ENCODE measurements at places on chromosomes 11 and 22.

DNA sequence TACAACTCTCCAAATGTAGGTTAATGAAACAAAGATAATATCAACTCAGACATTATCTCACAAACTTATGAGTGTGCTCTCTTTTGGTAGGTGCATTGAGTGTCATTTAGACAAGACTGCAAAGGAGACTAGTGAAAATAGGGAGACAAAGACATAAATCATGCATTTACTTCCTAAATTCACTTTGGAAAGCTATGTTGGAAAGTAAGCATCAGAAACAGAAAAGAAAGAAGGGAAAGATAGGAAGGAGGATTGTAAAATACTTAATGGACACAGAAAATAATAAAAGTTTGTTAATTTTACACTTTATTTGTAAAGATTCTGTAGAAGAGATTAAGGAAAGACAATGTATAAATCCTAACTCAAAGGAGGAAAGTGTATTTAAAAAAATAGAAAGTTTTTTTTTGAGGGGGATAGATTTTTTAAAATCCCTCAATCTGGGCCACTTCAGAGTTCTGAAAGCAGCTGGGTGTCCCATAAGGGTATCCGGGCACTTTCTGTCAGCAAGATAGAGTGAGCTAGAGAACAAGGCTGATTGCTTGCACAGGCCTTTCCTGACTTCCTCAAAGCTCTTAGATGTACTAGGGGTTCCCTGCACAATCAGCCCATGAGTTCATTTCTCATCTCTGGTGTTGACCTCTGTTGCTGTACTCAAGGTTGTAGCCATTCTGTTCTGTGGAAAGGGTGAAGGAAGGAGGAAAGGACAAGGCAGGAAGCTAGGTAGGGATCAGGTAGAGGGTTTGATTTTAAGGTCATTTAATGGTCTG lies 22.4 kb upstream of the RDX start:
- DNase-seq, result no peak

DNA sequence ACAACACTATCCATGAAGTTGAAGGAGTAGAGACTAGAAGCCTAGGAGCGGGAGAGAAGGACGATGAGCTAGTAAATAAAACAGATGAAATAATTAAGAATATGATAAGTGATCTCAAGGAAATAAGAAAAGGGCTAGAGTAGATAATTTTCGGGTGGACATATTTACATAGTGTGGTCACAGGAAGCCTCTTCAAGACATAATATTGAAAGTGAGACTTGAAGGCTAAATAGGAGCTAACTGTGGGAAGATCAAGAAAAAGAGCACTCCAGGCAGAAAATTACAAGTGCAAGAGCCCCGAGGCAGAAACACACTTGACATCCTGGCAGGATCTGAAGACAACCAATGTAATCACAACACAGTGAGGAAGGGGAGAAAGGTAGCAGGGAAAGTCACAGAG lies 11.9 kb upstream of the PPFIBP2 start:
- no peak for DNase-seq

DNA sequence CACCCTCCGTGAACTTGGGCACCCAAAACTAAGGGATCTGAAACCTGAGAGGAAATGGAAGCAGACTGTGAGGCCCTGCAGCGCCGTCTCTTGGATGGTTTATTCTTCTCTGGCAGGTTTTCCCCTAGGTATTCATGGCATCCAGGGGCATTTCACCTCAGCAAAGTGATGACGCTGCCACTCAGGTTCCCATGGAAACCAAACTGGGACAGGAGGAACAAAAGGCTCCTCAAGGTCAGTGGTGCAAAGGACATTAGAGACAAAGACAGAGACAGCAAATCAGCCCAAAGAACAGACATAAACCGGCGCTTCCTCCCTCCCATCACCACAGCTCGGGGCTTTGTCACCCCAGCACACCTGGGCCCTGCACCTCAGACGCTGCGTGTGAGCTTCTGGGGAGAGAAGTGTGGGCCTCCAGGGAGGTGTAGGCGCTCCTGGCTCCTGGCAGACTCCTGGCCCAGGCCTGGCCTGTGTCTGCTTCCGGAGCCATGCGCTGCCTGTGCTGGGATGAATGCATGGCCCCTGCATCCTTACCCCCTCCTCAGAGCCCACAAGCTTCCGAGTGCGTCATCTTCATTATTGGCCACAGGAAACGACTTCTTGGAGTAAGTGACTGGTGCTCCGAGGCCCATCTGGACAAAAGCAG lies 5.9 kb downstream of the TP53AIP1 start:
- DNase-seq, result no peak

DNA sequence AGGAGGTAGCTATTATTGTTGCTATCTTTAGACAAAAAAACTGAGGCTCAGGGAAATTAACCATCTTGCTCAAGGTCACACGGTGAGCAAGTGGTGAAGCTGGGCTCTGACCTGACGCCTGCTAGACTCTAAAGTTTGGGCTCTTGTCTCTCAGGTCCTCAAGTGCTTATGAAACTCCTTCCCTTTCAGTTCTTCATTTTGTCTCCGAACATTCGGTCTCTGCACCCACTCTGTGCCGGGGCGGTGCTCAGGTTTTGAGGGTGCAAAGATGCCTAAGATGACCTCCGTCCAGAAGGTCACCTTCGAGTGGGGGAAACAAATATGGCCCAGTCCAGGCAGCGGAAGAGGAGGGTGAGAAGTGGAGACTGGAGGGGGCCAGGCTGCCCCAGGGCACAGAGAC lies 16.0 kb downstream of the OVOL1 start:
- no peak for DNase-seq

- DNase-seq, result no peak
Measured at GRCh38 chr11:92506809-92507336, 282.3 kb downstream of the FAT3 start.

DNA sequence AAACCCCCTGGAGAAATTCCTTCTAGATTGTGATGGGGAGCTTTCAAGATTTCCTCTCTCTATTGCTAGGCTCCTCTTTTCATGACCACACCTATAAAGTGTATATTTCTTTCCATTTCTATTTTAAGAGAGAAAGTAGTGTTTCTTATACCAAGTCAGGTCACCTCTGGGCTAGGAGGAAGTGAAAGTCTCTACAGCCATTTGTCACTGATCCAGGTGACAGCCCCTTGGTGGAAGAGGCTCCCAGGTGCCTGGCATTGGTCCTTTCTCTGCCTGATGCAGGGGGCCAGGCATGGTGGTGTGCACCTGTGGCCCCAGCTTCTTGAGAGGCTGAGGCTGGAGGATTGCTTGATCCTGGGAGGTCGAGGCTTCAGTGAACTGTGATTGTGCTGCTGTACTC lies 64.7 kb downstream of the DHCR7 start:
- DNase-seq, result no peak

GRCh38 chr22:27170491-27170890 lies 513.1 kb downstream of the MIAT start:
- DNase-seq, result no peak

All from HL-60 (cell line).